ENCODE measurements at places on chromosomes 11 and 22.

GRCh38 chr11:120578596-120579154 lies 67.1 kb downstream of the GRIK4 start:
- DNase-seq, result no peak

DNA sequence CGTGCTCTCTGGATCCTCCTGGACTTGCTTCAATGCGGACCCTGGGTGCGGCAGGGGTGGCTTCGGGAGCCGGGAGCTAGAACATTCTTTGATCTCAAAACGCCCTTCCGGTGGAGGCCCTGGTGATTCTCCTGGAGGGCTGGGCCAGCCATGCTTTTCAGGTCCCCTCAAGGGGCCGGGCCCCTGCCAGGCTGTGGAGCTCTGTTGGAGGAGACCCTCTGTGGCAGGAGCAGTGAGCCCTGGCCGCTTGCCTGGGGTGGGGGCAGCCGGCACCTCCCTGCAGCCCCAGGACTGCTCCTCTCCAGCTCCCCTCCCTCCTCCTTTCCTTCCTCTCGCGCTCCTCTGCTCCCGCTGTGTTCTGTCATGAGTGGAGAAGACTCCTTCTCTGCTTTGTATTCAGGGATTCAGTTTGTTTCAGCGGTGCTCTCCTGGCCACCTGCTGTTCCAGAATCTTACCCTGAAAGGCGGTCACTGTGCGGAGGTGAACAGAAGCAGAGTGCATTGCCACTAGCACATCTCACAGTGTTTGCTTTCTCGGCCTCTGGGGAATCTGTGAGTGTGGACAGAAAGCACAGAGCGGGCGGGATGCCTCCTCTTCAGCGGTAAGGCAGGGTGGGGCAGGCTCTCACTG lies 289.1 kb downstream of the TBC1D22A start:
- no peak for DNase-seq

GRCh38 chr11:32003335-32003734 lies 87.5 kb upstream of the RCN1 start:
- DNase-seq, result no peak

DNA sequence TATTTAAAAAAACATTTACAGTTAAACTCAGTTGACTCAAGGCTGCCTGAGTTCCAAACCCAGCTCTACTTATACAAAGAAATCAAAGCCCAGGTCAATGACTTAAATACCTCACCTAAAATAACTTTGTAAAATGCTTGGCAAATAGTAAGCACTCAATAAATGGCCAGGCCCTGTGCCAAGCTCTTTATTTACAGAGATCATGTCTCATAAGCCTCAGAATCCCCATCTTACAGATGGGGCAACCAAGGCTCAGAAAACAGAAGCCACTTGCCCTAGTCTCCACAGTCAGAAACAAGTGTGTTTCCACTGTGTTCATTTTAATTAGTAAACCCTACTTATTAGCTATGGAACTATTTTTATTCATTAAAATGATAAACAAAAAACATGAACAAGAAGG lies 30.5 kb upstream of the TTC28 start:
- no peak for DNase-seq

DNA sequence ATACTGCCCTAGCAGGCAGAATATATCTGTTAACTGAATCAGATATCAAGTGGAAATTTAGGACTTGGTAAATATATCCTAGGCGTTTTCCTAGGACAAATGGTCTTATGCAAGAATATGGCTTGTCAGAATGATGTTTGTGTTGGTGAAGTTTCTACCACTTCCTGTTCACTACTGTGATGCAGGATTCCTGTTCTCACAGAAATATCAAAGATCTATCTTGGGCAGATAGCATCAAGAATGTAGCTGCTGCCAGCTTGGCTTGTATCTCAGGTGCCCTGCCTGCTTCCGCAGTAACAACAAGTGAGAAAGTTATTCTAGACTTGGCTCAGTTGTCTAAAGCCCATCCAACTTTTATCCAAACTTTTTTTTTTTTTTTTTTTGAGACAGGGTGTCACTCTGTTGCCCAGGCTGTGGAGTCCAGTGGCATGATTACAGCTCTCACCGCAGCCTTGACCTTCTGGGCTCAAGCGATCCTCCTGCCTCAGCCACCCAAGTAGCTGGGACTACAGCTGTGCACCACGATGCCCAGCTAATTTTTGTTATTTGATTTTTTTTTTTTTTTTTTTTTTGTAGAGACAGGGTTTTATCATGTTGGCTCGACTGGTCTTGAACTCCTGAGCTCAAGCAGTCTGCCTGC lies 61.3 kb downstream of the PPME1 start:
- peak; percentile 51 for DNase-seq

DNA sequence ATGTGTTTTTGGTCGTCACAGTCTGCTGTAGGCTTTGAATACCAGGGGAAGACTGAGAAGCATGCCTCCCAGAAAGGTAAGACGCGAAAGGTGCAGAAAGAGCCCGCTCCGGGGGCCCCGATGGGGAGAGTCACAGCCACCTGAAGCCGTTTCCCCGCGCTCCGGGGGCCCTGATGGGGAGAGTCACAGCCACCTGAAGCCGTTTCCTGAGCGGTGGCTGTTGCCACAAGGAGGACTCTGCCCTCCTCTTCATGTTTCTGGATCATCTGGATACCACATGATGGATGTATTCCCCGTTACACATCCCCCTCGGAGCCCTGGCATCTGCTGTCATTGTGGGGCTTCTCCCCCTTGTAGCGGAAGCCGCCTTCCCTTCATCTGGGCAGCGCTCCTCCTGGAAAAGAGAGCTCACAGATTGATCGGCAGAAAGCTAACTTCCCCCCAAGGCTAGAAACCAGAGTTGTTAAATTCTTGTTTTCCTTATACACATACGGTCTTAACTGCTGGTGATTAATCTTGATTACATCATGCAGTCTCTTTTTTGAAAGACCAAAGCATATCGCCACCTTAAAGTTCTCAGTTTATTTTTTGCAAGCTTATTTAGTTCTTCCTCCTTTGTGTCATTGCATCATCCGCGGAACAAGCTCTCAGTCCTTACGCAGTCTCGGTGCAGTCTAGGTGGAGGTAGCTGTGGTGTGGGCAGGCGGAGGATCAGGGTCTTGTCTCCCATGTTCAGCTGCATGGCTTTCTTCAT lies 17.5 kb downstream of the CTTN start:
- no peak for DNase-seq

DNA sequence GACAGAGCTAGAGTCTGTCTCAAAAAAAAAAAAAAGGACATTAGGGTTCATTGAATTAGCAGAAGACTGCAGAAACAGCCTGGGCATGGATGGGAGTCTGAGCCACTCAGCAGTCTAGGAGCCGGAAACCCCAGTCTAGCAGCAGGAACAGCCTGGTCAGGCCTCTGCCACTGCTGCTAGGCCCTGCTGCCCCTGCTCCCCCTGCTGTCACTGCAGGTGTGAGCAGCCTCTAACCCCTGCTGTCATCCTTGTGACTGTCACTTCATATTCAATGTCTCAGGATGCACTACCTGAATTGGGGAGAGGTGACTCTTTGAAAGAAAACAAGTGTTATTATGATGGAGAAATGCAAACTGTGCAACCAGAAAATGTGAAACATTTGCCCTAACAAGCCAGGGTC lies 7.0 kb upstream of the DDX17 start:
- peak; percentile 49 for DNase-seq

GRCh38 chr22:35322126-35322525 lies 22.4 kb downstream of the TOM1 start:
- no peak for DNase-seq

DNA sequence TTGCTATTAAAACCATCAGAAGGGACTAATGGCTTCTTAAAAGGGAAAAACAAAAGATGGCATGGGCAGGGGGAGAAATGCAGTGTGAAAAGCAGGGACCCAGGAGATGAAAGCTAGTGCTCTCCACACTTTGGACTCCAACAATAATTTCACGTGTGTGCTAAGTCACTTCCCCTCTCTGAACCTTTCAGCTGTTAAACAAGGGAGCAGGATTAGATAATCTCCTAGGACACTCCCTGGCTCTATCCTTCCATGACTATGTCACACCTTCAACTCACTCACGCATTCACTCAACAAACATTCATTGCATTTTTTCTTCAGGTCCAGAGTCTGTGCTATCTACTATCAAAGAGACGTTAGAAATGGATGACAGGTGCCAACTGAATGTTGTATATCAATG lies 88.7 kb downstream of the SYN3 start:
- DNase-seq, result no peak

- no peak for DNase-seq
Observed at GRCh38 chr22:46010207-46010867, 33.4 kb upstream of the WNT7B start.

- DNase-seq, result no peak
Observed at GRCh38 chr11:11467312-11467711, 114.3 kb upstream of the CSNK2A3 start.

Data from CD4-positive, alpha-beta T cell treated with Interleukin-17A for 1 hour (primary cell).